Activated naive CD8-positive, alpha-beta T cell treated with anti-CD3 and anti-CD28 coated beads for 36 hours (primary cell): ENCODE measurements at places on chromosomes 6 and 20.
A peak's percentile ranks its signal among the peaks of the same experiment; 100 is the strongest.

DNA sequence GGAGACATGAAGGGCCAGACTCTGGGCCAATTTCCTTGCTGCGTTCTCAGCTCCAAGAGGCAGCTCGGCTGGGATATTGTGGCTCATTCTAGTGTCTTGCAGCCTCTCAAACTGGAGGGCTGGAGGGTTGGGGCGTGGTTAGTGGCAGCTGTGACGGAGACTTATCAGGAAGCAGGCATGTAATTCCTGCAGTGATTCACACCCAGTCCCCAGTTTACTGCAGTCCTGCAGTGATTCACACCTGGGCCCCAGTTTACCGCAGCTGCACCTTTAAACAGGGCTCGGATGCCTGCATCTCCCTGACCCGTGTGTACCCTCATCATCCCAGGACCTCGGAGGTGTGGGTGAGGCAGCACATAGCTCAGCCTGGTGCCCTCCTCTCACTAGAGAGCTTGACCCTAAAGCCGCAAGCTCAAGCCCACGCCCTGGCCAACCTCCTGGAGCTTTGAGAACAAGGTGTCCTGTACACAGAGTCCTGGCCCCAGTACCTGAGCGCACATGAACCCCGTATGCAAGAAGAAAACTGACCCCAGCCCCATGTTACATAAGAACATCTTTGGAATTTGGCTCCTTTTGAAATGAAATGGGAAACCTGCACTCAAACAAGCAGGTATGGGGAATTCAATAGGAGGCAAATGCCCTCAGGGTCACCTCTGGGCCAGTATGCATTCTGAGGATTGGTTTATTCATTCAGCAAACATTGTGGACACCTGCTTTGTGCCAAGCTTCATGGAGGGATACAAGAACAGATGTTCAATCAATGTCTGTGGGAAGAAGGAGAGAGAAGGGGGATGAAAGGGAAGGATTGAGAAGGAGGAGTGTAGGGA lies 55.3 kb upstream of the FAM83D start:
- peaks cover 26% of the 10 kb centered on the region for H3K36me3 ChIP-seq
- no peak for DNase-seq
- no peak overlapping the region for H3K4me3 ChIP-seq
- peak overlapping the region; percentile 21 for H3K27ac ChIP-seq
- H3K4me1 ChIP-seq: peaks cover 62% of the 10 kb centered on the region

GRCh38 chr6:137076277-137077068 lies 31.7 kb upstream of the IL20RA start:
- H3K4me1 ChIP-seq: no peaks in the 10 kb centered on the region
- H3K27ac ChIP-seq: no peak overlapping the region
- H3K27me3 ChIP-seq: peaks cover 23% of the 10 kb centered on the region

- peaks cover 31% of the 10 kb centered on the region for H3K27me3 ChIP-seq
- peak overlapping the region; percentile 62 for H3K4me3 ChIP-seq
- H3K36me3 ChIP-seq: peaks cover 3% of the 10 kb centered on the region
- DNase-seq: no peak
- H3K4me1 ChIP-seq: peaks cover 18% of the 10 kb centered on the region
- H3K27ac ChIP-seq: peak overlapping the region; percentile 76
Measured at GRCh38 chr6:38714239-38715015, 684 bp upstream of the DNAH8 start.

- H3K27me3 ChIP-seq: no peaks in the 10 kb centered on the region
- no peak overlapping the region for H3K4me3 ChIP-seq
- H3K4me1 ChIP-seq: peaks cover 23% of the 10 kb centered on the region
- H3K27ac ChIP-seq: peak overlapping the region; percentile 30
- peaks cover 14% of the 10 kb centered on the region for H3K36me3 ChIP-seq
Measured at GRCh38 chr6:7201444-7201731, 93.6 kb downstream of the RREB1 start.

DNA sequence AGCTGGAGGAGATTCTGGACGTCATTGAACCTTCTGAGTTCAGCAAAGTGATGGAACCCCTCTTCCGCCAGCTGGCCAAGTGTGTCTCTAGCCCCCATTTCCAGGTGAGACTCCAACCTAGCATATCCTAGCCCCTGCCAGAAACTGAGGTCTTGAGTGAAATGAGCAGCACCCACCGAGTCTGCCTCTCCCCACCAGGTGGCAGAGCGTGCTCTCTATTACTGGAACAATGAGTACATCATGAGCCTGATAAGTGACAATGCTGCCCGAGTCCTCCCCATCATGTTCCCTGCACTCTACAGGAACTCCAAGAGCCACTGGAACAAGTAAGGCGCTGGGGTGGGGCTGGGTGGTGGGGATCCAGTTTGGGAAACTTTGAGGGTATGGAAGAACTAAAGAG lies 4.6 kb downstream of the MEA1 start:
- H3K36me3 ChIP-seq: peaks cover 22% of the 10 kb centered on the region
- H3K27me3 ChIP-seq: no peaks in the 10 kb centered on the region
- no peak overlapping the region for H3K4me3 ChIP-seq
- no peak for DNase-seq

- no peak for DNase-seq
- peaks cover 2% of the 10 kb centered on the region for H3K4me1 ChIP-seq
- H3K36me3 ChIP-seq: no peaks in the 10 kb centered on the region
- no peaks in the 10 kb centered on the region for H3K27me3 ChIP-seq
- H3K27ac ChIP-seq: no peak overlapping the region
Measured at GRCh38 chr6:34573567-34574183, 17.5 kb upstream of the SPDEF start.

DNA sequence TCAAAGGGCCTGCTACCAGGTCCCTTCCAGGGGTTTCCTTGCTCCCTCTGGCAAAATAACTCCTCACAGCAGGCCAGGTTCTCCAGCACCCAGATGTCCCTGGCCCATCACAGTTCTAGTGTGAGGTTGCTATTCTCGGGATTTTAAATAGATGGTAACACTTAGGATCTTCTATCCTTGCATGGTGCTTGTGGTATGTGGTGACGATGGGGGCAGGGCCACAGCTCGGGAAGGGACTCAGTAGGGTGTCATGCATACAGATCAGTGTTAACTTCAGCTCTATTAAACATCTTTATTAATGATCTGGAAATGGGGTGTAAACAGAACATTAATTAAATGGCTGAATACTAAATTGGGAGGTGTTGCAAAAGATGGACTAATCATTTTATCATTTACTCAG lies 323.8 kb downstream of the QKI start:
- H3K4me1 ChIP-seq: peaks cover 1% of the 10 kb centered on the region
- no peaks in the 10 kb centered on the region for H3K36me3 ChIP-seq
- no peak for DNase-seq
- no peak overlapping the region for H3K27ac ChIP-seq
- no peak overlapping the region for H3K4me3 ChIP-seq
